ENCODE measurements at places on chromosomes 12 and 14.

- DNase-seq, result no peak
Measured at GRCh38 chr14:99747167-99747566, 46.0 kb upstream of the EML1 start.

DNA sequence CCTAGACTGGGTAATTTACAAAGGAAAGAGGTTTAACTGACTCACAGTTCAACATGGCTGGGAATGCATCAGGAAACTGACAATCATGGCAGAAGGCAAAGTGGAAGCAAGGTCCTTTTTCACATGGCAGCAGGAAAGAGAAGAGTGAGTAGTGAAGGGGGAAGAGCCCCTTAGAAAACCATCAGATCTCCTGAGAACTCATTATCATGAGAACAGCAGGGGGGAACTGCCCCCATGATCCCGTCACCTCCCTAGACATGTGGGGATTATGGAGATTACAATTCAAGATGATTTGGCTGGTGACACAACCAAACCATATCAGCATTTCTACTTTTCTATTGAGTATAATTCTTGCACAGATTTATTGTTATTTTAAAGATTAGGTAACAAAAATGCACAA lies 822.1 kb upstream of the FLRT2 start:
- no peak for DNase-seq

DNA sequence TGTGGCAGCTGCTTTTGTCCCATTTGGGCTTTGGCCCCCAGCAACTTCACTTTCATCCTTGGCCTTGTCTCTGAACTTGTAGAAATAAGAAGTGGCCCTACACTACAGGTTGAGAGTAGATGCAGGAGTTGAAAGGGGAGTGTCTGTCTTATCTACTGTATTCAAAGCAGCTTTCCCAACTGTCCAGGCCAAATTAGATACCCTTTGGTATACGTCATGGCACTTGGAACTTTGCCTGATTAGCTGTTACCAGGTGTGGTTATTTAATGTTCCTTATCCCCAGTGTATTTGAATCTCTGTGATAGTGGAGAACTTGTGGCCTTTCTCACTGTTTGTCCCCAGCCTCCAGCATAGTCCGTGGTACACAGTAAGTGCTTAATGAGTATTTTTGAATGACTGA lies 33.5 kb downstream of the SUDS3 start:
- DNase-seq, result no peak

DNA sequence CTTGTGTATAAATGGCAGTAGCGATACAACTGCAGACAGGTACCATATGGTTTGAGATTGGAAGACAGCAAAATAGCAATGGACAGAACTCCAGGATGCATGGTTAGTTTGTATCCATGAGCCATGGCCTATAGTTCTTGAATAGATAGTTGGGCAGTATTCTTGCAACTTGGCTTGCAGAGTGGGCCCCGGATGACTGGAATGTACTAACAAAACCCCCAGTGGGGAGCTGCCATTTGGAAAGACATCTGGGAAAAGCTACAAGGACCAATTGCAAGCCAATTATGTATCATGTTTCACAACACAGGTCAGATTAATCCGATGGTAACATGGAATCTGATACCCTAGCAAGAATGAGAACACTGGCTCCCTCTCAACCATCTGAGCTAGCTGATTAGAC lies 279.6 kb downstream of the RERGL start:
- no peak for DNase-seq

GRCh38 chr14:92426237-92426636 lies 87.3 kb upstream of the RIN3 start:
- DNase-seq, result no peak

GRCh38 chr12:15721316-15722115 lies 67.7 kb downstream of the EPS8 start:
- no peak for DNase-seq

GRCh38 chr14:104458845-104459244 lies 120.7 kb upstream of the C14orf180 start:
- no peak for DNase-seq
